Activated naive CD8-positive, alpha-beta T cell treated with anti-CD3 and anti-CD28 coated beads, Interleukin-2, amount 10 ng/mL, durations not matched to agents 7 days and 5 days (primary cell): ENCODE measurements at places on chromosomes 6 and 20.

DNA sequence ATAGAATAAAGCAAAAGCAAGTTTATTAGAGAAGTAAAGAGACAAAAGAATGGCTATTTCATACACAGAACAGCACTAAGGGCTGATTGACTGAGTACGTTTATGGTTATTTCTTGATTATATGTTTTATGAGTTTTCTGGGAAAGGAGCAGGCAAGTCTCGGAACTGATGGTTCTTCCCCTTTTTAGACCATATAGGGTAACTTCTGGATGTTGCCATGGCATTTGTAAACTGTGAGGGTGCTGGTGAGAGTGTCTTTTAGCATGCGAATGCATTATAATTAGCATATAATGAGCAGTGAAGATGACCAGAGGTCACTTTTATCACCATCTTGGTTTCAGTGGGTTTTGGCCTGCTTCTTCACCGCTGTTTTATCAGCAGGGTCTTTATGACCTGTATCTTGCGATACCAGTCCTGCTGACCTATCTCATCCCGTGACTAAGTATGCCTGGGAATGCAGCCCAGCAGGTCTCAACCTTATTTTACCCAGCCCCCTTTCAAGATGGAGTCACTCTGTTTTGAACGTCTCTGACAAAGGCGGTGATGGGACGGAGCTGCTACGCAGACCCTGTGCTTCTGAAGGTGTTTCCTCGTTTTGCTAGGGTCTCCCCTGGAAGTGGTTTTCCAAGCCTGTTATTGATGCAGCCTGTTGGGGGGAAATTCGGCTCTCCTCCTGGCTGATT, 45.4 kb upstream of the BMP6 start:
- DNase-seq = no peak

GRCh38 chr6:157800420-157801237, 22.4 kb upstream of the SNX9 start:
- no peak for DNase-seq

DNA sequence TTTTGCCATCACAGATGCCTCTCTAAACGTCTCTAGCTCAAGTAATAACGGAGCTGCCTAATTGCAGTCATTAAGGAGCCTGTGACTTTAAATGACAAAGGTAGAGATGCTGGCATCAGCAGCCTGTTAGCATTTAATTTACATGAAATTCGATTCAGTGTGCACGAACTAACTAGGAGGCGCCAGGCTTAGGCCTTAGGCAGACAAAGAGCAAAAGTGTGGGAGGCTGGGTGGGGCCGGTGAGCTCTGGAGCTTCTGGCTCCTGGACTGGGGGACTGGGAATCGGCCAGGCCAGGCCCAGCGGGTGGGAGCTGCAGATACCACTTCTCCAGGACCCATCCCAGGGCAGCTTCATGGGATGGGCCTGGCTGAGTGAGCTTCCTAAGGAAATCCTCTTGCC, 170.0 kb upstream of the AGPAT4 start:
- no peak for DNase-seq

DNA sequence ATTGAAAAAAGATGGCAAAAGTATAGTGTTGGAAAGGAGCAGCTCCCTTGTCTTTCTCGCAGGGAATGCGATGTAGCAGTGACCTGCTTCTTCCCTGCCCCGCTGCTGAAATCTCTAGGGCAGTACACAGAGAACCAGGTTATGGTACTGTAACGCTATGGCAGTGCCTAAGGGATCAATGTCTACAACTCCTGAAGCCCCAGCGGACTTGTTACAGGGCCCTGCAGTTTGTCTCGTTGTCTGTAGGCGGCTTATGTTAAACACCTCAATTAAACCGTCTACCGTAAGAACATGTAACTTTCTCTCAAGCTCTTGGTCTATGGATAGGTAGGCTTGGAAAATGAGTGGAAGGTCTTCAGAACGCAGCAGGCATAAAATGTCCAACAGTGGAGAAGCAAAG, 44.8 kb upstream of the SLC17A4 start:
- DNase-seq = no peak

DNA sequence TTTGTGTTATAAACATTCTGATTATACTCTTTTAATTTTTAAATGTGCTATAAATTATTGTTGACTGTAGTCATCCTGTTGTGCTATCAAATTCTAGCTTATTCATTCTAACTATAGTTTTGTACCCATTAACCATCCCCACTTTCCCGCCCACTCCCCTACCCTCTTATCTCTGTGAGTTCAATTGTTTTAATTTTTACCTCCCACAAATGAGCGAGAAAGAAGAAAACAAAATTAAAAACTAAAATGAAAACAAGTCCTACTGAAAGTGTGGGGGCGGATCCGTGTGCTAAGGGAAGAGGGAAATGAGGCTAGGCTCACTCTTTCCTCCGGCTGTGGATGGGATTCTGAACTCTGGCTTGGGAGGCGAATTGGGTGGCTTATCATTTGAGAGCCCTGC, 6.6 kb upstream of the ZNF831 start:
- DNase-seq = no peak

GRCh38 chr6:76441875-76442274, 369.4 kb upstream of the IMPG1 start:
- DNase-seq = no peak

GRCh38 chr6:46998436-46999017, 43.6 kb downstream of the ADGRF1 start:
- DNase-seq = no peak

DNA sequence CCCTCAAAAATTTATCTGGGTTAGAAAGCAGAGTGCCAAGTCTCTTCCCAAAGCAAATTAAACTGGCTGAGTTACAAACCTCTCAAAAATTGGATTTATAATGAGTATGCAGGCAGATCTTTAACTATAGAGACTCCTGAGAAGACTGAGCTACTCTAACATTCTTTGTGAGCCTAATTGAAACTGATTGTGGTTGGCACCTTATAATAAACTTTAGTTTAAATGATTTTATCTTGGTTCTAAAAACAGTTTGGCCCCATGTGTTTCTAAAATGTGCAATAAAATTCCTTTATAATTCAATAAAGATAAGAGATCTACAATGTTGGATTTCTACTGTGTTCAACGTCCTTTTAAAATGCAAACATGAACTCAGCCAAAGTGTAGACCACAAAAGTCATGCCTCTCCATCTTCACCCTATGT, 480.2 kb upstream of the RNF217 start:
- no peak for DNase-seq

- DNase-seq = no peak
These were observed 94.7 kb downstream of the TMEM170B start for GRCh38 chr6:11632231-11632630.

GRCh38 chr20:54048891-54049545, 21.4 kb downstream of the BCAS1 start:
- no peak for DNase-seq

GRCh38 chr6:90818163-90818562, 231.3 kb upstream of the MAP3K7 start:
- DNase-seq = no peak

DNA sequence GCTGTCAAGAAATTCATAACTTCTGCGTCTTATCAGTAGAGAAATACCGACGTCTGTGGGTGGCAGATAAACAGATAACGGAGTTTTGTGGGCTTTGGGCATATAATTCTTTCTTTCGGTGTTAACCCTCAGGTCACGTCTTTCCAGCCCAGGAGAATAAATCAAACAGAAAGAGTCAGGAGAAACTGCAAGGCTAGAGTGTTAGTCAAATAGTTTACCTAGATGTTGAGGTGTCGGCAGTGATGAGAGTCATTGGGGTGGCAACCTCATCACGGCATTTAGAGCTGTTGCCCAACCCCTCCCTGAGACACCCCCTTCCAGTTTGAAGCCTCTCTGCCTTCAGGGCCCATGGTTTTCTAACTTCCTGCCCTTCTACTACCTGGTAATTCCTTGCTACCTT, 49.5 kb downstream of the ADTRP start:
- no peak for DNase-seq

GRCh38 chr6:5261545-5262109, 314 bp downstream of the FARS2 start:
- DNase-seq = no peak

DNA sequence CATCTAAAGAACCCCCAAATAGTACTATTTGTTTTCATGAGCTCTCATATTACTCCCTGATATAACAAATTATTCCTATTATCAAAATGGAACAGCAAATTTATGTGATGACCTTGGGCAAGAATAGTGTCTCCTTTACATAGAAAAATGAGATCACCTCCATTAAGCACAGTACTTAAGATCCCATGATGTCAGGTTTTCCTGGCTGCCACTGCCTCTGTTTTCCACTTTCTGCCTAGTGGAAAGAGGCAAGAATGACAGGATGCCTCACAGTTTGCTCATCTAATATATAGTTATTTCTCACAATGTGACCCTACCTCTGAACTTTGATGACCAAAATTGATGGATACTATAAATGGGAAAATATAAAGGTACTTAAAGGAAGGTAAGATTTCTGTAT, 260.1 kb upstream of the SGK1 start:
- no peak for DNase-seq

- DNase-seq = no peak
These were observed 58.5 kb upstream of the BEND3 start for GRCh38 chr6:107173779-107174178.

DNA sequence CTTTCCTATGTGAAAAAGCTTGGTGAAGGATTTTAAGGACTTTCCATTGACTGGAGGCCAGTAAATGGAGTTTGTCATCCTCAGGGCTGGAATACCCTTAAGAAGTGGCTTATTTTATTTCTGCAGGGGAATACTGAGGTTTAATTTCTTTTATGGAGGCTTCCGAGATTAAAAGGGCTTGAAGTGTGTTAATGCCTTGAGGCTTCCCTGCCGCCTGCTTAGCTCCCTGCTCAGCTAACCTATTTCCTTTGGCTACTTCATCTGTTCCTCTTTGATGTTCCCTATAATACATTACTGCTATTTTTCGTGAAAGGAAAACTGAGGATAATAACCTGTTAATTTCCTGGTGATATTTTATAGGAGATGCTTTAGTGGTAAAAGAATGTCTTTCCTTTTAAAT, 44.2 kb downstream of the HLA-DPB1 start:
- DNase-seq = no peak

GRCh38 chr6:26104457-26105108, 17.4 kb downstream of the HFE start:
- DNase-seq = peak; percentile 45

- no peak for DNase-seq
These were observed 91.4 kb upstream of the AFDN start for GRCh38 chr6:167735084-167735950.

DNA sequence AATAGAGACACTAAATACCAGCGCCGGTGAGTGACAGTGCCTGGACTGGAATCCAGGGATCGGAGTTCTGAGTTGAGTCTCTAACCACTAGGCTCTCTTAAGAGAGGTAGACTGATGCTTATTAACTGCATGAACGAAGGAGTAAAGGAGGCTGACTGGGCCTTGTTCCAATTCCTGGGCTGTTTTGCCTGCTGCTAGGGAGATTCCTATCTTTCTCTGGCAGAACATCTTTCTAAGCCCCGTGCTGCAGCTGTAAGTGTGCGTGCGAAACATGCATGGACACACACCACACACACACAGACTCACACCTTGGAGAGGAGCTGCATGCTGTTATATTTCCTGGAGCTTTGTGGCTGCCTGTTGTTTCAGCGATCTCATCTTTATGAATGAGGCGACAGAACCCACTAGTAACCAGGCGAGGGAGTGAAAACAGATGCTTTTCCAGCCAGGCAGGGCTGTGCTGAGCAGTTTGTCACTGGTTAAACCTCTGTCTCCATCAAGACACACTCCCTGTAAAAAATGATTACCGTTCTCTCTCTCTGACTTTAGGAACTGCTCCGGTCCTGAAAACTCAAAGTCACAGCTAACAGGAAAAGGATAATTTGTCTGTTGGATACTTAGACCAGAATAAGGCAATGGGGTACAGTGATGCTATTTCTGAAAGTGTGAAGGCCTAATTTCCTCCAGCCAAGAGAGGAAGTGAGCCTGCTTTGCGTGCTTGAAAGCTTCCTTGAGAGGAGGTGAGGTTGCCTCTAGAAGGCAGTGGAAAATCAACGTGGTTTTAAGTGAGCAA, 157.4 kb upstream of the ZNF217 start:
- peak; percentile 58 for DNase-seq

DNA sequence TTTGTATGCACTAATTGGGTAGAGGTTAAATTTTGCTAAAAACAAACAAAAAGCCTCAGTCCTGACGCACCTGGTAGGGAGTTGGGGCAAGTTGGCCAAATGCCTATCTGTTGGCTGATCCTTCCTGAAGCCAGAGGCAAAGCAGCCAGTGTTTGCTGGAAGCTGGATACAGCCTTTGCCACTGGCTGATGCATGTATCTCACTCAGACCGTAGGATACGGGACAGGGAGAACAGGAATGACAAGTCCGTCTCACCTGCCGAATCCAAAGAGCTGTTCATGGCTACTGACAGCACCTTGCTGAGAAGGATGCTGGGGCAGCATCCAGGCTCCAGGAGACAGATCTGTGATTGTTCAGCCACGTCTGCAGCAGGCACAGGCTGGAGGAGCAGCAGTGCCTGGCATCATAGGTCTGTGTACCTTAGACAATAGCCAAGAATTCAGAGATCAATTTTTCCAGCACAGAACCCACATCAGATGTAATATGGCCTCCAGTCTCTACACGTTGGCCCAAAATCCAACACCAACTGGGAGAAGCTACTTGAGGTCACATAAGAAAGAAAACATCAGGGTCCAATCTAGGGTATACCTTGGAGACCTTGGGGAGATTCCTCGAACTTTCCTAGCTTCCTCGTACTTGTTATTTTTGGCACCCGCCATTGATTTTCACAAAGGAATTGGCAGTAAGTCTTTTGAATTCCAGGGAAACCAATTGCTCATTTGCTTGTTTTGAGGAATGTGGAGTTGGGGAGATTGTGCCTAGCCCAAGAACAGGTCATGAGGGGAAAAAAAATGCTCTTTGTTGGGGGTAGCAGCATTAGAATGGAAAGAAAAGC, 108.5 kb upstream of the ARMC2 start:
- no peak for DNase-seq

- DNase-seq = no peak
These were observed 332.1 kb downstream of the UTRN start for GRCh38 chr6:144617191-144617590.

DNA sequence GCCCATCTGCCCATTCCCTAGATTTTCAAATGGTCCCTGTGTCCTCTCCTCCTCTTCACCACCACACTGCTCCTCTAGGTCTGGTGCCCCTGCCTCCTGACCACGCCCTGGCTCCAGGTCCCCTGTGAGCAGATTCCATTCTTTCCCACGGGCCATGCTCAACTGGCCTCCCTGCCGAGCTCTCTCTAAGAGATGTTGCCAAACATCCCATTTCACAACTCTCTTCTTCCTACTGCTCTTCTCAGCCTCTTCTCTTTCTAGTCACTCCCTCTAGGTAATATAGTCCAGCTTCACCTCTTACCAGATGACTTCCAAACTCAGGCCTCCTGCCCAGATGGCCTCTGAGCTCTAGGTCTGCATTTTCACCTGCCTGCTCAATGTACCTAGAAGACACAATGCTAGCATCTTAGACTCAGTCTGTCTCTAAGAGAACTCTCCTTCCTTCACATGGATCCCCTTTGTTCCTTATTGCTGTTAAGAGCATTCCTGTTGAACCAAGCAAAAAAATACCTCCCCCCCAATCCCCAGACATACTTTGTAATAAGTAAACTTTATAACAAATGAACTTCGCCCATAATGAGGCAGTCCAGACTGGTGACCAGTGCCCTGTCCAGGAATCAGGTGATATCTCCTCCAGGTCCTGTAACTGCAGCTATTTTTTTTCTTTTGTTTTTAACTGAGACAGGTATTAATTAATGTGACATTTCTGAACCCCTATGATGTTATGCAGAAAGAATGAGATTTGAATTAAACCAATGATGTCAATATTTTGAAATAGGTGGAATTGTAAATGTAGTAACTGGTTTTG, 79.0 kb downstream of the LYRM4 start:
- DNase-seq = no peak

- DNase-seq = peak; percentile 80
These were observed 41.1 kb upstream of the PTGIS start for GRCh38 chr20:49608752-49609670.

GRCh38 chr6:89944181-89944755, 50.0 kb downstream of the GJA10 start:
- DNase-seq = no peak
